MV-4-11 (cell line): ENCODE measurements at places on chromosomes 12 and 14.

GRCh38 chr14:90717916-90718315 lies 98.3 kb downstream of the TTC7B start:
- no peak for DNase-seq

- DNase-seq: no peak
Observed at GRCh38 chr12:508795-509194, 49.1 kb downstream of the B4GALNT3 start.

DNA sequence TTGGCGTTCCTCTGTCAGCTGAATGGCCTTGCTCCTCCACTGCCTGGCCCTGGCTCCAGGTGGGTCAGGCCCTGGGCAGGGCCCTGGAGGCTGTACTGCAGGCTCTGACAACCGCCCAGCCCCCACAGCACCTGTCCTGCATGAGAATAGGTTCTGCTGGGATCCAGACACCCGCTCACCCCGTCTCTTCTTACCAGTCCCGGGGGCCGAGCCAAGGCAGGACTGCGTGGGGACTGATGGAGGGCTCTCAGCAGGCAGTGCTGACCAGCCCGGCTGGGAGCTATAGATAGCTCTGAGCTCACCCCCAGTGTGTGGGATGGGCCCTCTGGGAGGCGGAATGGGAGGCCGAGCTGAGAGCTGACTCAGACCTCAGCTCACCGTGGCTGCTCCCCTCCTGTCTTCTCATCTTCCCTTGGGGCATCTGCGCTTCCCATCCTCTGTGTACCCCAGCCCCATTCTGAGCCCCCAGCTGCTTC lies 39.6 kb downstream of the TEAD4 start:
- DNase-seq: no peak

DNA sequence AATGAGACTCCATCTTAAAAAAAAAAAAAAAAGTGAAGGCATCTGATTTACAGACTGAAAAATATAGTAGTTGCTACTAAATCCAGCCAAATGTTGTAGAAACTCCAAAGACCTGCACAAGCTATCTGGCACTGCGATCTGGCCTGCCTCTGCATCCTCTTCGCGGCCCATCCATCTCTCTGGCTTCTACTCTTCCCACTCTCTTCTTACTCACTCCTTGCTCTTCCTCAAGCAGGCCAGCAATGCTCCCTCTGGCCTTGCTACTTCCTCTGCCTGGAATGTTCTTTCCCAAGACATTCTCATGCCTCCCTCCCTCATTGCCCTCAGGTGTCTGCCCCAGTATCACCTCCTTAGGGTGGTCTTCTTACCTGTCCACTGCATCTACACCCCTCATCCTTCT lies 9.7 kb upstream of the CRY1 start:
- DNase-seq: no peak

- no peak for DNase-seq
Observed at GRCh38 chr12:125271892-125272291, 206.7 kb downstream of the AACS start.

- no peak for DNase-seq
Observed at GRCh38 chr14:54716862-54717261, 149.9 kb downstream of the SAMD4A start.

DNA sequence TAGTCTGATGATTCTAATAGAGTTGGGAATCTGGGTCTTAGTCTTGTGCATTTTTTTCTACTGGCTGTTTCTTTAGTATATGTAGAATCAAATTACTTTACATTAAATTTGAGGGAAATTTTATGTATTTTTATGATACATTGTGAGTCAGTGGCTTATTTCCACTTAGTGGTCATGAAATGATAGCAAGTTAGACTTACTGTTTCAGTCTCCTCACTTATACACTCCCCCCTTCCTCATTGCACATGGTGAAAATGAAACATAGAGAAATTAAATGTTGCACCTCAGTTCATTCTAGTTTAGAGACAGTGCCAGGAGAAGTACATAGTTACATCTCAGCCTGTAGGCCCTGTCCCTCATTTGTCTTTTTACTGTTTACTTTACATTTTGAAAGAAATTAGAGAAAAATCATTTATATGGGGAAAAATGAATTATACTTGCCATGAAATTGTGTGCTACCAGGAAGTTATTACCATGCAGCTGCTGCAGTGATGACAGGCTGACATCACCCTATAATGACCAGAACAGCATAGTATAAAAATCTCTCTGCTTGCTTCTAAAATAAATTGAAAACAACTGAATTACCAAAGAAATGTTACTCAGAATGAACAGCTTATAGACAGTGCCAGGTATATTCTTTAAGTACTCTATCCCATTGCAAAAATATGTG lies 113.2 kb downstream of the TRMT5 start:
- DNase-seq: no peak
